ENCODE measurements at places on chromosomes 4 and X. TPM values are rescaled to one million over a fixed set of nuclear protein-coding genes. Genes with fewer than 3 reads are reported as not detected.

The LUZP4 gene
- total RNA-seq = not detected

The DKK2 gene
- 21.2 TPM for total RNA-seq

The PFKFB1 gene
- total RNA-seq = 0.21 TPM

The TIMM17B gene
- 36.7 TPM for total RNA-seq

The TMEM150C gene
- total RNA-seq = 6.4 TPM

The IL2 gene
- total RNA-seq = not detected

The CXCL8 gene
- total RNA-seq = 9.6 TPM

The RNF175 gene
- total RNA-seq = 3.8 TPM

The UGT2A3 gene
- not detected for total RNA-seq

The N4BP2 gene
- total RNA-seq = 34.4 TPM
